ENCODE measurements at places on chromosomes 4 and X.

DNA sequence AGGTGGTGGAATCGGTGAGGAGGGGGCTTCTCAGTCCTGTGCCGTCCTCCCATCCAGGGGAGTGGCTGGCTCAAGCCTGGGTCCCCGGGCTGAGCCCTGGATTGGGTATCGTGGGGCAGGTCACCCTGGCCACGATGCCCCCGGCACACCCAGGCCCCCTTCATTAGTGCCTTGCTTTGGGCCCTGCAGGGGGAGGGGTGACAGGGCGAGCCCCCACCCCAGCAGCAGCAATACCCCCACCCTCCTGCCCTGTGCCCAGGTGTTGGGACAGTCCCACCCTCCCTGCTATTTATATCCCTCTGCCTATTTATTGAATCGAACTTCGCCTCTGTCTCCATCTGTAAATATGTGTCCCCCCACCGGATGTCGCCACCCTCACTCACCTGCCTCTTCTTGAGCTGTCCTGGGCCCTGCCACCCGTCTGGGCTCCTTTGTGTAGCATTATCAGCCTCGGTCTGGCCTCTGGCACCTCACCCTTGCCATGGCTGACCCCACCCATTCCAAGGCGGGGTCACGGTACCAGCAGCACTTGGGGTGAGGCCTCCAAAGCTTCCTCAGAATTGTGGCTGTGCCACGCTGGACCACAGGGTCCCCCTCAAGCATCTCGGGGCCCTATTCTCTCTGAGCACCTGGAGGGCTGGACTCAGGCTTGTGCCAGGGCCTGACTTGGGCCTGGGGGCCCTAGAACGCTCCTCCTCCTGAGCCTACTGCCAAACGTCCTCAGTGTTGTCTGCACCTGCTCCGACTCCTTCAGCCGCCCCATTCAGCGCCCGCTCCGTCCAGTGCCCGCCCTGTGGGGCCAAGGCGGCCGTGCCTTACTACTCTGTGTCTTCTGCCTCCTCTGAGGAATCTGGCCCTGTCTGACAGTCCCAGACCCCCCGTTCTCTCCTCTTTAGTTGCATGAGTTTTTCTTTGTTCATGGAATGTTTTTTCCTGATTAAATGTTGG lies 6.1 kb downstream of the LAGE3 start:
- DNase-seq = no peak

GRCh38 chr4:175720067-175720466 lies 92.0 kb downstream of the GPM6A start:
- no peak for DNase-seq

GRCh38 chr4:144223149-144223548 lies 82.6 kb upstream of the GYPA start:
- DNase-seq = no peak

GRCh38 chr4:88275516-88275915 lies 8.8 kb downstream of the PPM1K start:
- no peak for DNase-seq

- peak; percentile 37 for DNase-seq
These were observed 30.6 kb upstream of the NSUN7 start for GRCh38 chr4:40719008-40719623.

DNA sequence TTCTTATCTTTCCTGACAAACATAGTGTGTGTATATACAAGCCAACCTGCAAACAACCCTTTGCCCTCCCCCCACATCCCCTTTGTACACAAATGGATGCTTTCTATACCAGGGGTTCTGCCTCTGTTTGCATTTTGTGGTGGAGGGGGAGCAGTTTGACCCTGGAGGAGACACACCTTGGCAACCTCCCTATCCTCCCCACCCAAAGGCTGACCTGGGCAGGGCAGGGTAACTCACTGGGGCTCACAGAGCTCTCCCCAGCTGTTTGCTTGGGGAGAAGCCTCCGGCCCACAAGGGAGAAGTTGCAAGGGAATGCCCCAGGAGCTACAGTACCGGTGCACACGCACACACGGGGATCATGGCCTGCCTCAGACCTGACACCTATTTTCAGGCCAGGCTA lies 372.6 kb downstream of the BCOR start:
- no peak for DNase-seq

DNA sequence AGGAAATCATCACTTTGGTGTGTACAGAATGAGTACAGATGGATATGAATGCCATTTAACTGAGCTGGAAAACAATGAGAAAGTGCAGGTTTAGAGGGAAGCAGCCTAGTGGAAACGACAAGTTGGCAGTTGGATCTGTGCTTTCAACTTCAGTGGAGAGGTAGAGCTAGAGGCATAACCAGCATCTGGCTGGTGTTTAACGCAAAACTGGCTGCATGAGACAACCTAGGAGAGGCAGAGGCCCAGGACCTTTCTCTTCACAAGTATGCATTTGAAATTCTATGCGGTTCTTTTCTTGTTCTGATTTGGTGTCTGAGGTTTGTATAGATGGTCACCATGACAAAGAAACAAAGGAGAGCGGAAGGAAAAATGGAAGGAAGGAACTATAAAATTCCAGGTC lies 63.1 kb downstream of the ANXA5 start:
- no peak for DNase-seq

DNA sequence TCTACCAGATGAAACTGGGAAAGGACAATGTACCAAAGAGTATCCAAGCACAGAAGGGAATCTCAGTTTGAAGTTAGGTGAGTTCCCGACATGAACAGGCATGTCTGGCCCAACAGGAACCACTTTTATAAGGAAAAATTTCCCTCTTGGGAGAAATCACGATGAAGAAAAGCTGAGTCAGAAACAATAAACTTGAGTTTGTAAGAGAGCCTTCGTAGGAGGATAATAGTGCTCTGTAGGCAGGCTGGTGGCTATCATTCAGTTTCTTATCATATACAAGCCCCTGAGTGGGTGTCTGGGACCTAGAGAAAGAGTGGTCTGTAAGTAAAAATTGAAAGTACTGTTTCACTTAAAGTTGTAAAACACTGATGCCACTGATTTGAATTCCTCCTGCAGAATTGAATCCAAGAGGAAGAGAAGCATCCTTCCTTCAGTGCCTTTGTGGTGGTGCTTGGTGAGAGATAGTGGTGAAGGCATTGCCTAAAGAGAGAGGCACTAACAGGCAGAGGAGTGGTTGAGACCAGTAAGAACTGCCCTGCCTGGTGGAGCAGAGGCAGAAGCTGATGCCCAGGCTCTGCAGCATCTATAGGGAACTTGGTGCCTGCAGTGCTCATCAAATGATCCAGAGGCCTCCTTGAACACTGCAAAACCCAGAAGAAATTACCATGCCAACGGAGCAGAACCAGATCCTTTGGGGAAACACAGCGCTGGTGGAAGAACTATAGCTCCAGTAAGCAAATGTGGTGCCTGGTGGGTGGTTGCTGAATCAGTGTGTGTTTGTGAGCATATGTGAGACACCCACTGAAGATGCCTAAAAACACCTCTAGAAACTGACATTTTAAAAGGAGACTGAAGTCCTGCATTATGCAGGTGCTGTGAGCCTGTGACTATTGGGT lies 31.7 kb upstream of the METAP1 start:
- DNase-seq = no peak

DNA sequence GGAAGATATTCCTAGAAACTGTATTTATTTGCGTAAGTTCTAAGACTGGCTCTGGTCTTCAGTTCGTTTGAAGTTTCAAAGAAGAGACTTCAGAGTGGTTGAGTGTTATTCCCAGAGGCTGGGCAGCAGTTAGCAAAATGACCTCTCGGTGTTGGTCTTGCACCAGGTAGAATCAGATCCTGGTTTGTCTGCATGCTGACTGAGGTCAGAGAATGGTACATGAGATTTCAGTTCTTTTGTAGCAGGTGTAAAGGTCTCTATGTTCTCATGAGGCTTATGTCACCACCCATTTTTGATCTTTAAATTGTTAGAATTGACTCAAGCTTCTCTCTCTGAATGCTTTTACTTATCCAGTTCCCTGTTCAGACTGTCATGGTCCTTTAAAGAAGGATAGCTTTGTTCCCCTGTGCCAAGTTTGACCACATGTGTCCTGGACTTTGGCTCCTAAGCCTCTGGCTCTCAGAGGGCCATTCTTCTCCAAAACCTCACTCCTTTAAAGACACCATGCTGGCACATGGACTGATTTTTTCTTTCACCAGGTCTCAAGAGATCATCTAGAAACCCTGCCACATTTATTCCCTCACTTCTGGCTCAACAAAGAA lies 355.8 kb upstream of the BOD1L1 start:
- no peak for DNase-seq

GRCh38 chr4:186839122-186840037 lies 115.7 kb upstream of the FAT1 start:
- no peak for DNase-seq

DNA sequence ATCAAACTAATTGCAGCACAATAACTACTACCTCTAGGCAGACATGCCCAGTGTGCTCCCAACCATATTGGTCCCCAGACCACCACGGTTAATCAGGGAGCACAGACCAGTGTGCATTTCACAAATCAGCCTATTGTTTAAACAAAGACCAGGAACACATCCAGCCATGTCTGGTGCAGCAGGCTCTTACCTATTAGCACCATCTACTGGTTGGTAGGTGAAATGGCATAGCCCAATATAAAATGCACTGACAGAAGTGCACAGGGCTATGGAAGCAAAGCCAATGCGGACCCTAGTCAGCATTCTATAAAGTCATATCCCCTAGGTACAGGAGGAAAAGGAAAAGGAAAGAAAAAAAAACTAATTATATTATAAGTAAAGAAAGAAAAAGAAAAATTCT lies 15.5 kb upstream of the CYLC1 start:
- DNase-seq = peak; percentile 23

GRCh38 chr4:156377036-156377710 lies 423.5 kb upstream of the CTSO start:
- no peak for DNase-seq
